ENCODE measurements at places on chromosomes 12 and 14.
A peak's percentile ranks its signal among the peaks of the same experiment; 100 is the strongest.

DNA sequence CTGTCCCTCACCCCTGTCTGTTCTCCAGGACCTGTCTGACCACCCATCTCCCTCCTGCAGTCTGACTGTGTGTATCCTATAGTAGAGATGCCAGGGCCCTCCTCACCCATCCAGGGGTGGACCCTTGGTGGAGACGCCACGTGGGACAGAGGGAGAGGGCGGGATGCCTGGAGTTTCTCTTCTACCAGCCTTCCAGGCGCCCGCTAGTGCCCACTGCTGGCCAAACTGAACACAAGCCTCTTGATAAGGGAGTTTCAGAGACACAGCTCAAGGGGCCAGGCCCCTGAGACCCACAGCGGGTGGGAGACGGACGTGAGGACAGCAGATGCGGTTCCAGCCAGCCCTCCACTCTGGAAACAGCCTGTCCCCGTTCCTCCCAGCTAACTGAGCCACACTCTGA is 147.3 kb downstream of the RBM19 start:
- no peak for DNase-seq

DNA sequence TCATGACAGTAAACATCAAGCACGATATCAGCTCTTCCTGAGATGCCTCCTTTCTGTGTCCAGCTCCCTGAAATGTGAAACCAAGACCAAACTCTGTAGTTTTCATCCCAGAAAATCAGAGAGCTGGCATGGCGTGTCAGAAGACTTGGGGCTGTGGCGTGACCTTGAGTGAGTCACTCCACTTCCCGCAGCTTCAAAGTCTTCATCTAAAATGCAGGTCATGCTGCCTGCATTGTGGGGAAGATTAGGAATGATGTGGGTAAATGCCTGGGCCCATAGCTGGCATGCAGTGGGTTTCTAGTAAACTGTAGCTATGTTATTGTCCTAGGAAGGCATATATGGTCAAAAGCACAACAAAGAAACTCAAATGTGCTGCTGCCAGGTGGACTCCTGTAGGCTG is 28.8 kb downstream of the OAS2 start:
- no peak for DNase-seq

DNA sequence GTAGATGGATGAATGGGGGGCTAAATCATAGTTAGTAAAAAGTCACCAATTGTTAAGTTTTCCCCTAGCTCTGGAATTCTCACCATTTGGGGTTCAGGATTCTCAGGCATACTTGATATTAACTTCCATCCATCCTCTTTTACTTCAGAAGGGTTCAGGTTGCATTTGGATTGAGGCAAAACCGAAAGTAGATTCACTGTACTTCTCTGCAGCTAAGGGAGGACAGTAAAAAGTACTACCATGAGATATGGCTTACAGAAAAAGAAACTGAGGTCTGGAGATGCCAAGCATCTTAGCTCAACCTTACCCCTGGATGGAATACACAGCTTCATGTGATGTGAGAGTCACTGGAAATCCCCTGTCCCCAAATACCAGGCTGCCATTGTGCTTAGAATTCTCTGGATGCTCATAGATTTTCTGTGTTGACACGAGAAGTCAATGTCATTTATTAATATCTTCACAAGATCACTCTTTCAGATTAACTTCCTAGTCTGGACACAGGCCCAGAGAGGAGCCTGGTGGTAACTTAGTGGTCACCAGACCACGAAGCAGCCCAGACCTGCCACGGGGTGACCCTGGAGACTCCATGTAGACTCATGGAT is 87.1 kb downstream of the SSPN start:
- DNase-seq = no peak

- no peak for DNase-seq
These were observed 2.1 kb downstream of the DNAJC22 start for GRCh38 chr12:49348781-49349180.

DNA sequence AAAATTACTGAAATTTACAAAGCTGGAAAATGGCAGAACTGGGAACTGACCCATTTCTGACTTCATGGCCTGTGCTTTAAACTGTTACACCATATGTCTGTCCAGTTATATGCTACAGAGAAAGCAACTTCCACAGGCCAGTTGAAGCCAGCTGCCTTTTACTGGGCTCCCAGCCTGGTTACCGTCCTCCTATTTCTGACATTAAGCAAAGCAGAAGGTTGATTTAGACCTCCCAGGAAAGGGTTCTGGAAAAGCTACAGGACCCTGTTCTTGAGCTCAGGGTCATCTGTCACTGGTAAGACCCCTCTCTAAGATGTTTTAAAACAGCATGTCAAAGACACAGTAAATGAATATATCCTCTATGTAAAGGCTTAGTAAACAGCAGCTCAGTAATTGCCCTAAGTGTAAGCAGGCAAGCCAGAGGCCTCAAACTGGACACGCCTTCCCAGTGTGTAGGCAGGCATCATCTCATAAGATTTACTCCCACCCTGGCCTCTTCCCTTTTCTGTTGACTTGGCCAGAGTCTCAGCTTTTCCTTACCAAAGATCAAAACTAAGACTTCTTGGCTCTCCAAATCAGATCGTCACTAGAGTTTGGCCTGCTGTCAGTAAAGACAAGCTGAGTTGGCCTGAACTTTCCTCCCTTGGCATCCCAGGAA is 55.4 kb upstream of the RNU6-8 start:
- DNase-seq = no peak

- no peak for DNase-seq
These were observed 240.3 kb downstream of the ZFP36L1 start for GRCh38 chr14:68552602-68553001.

DNA sequence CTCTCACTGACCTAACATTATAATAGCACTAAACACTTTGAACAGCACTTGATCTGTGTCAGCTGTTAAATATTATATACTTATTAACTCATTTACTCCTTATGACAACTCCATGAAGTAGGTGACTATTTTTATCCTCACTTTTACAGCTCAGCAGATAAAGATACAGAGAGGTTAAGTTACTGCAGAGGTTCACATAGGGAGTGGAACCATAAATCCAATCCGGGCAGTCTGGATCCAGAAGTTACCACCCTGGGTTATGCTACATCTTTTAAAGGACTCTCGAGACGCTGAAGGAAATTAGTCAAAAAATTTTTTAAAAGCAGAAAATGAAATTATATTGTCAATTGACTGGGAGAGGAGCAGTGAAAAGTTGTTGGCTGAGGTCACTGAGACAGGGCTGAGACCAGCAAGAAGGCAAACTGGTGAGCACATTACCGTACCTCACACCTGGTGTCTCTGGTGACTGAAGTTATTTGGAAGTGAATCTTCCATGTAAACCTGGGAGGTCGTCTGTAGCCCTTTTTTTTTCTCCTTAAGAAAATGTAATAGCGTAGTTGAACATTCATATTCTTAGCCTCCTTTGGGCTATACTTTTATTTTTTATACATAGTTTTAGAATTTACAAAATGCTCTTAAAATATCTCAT is 1.2 kb upstream of the RIMKLB start:
- DNase-seq = no peak

- no peak for DNase-seq
These were observed 36.1 kb upstream of the PIWIL1 start for GRCh38 chr12:130301559-130301958.

DNA sequence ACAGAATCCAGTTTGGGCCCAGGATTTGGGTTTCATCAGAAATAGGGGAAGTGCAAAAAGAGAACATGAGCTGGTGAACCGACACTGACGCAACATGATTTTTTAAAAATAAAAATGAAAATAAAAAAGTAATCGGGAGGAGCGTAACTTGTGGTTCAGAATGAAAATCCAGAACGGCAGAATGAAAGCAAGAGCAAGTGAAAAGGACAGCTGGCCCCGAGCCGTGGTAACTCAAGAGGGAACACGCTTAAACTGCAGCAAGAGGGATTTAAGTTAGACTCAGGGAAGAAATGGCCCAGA is 1.6 kb downstream of the SLC6A12 start:
- no peak for DNase-seq

- no peak for DNase-seq
These were observed 17.3 kb downstream of the EPYC start for GRCh38 chr12:90987520-90987919.

GRCh38 chr12:75259143-75259542 is 49.5 kb upstream of the KCNC2 start:
- DNase-seq = no peak

- DNase-seq = no peak
These were observed 5.6 kb downstream of the EIF4B start for GRCh38 chr12:53011889-53012288.

GRCh38 chr12:122834921-122835749 is at the start of gene HIP1R:
Gene HIP1R (plus strand): TSS chr12:122835457. CDS start chr12:122835551, 94 bp downstream.
- no peak for DNase-seq

GRCh38 chr12:27843714-27844245 is 63.7 kb upstream of the MANSC4 start:
- peak; percentile 98 for DNase-seq

- no peak for DNase-seq
These were observed 54.2 kb downstream of the IFNG-AS1 start for GRCh38 chr12:68043435-68043834.

DNA sequence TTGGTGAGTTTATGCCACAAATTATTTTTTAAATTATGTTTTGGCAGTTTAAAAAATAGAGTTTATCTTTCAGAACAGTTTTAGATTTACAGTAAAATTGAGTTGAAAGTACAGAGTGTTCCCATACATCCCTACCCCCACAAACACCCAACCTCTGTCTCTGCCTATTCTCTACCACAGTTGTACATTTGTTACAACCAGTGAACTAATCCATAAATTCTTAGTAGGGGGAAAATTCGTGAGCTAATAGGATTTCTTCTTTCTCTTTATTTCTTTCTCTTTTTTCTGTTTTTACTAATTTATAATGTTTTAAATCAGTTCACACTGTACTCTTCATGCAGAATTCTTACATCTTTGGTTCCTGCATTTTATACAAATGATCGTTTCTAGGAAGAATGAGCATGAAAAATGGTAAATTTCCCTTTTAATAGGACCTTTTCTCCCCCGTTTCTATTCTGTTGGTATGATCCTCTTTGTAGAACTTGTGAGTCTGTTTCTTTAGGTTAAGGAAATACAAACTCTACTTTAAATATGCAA is 56.7 kb downstream of the MIPOL1 start:
- no peak for DNase-seq

- DNase-seq = peak; percentile 19
These were observed 160.9 kb downstream of the SPTSSA start for GRCh38 chr14:34300882-34301734.

DNA sequence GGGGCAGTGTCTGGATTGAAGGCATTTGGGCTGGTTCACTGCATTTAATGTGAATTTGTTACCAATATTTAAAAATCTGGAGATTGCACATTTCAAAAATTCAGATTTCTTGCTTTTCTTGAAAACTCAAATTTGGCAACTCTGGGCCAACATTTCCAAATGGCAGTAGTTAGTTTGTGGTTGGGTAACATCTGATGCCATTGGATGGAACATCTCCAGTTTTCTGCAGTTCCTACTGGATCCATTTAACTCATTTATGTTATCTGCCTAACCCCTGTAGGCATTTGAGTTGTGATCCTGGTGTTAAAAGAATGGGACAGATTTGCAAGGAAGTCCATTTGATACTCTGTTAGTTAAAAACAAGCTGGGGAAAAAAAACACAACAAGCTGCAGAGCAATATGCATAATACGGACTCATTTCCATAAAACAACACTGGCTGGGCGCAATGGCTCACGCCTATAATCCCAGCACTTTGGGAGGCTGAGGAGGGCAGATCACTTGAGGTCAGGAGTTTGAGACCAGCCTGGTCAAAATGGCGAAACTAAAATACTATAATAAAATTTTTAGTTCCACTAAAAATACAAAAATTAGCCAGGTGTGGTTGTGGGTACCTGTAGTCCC is 7.9 kb downstream of the EIF2B2 start:
- DNase-seq = no peak

DNA sequence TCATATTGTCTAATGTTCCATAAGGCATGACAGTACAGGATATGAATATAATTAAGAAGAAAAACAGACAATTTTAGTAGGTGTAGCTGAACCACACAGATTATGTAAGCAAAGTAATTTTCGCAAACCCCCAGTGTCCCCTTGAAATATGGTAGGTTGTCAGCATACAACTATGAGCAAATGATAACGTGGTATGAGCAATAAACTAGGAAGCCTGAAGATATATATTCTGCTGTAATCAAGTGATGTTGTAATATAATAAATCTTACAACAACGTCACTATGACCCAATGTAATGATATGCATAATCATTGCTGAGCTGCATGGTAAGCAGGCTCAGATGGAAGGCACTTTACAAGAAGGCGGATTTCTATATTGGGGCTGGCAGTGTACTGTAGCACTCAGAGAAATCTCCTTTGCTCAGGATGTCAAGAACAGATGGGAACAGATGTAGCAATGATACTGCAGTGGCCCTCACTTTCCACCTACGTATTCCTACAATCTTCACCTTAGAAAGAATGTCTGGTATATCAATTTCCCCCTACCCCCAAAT is 47.8 kb upstream of the MYF6 start:
- peak; percentile 55 for DNase-seq

DNA sequence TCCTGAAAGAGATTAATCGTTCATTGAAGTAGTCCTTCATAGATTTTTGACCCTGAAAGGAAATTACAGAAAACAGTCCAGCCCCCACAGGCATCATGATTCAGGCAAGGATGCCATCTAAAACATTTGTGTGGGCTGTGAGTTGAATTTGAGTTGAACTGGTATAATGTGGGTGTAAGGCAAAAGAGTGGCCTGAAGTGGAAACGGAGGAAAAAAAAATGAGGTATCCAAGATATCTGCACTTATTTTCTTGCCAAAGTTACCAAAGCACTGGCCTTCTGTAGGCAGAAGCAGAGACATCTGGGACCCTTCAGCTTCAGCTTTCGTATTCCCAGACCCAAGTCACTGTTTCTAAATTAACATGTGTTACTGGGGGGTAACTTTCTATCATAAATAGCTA is 105.1 kb upstream of the DIO2 start:
- DNase-seq = peak; percentile 7

DNA sequence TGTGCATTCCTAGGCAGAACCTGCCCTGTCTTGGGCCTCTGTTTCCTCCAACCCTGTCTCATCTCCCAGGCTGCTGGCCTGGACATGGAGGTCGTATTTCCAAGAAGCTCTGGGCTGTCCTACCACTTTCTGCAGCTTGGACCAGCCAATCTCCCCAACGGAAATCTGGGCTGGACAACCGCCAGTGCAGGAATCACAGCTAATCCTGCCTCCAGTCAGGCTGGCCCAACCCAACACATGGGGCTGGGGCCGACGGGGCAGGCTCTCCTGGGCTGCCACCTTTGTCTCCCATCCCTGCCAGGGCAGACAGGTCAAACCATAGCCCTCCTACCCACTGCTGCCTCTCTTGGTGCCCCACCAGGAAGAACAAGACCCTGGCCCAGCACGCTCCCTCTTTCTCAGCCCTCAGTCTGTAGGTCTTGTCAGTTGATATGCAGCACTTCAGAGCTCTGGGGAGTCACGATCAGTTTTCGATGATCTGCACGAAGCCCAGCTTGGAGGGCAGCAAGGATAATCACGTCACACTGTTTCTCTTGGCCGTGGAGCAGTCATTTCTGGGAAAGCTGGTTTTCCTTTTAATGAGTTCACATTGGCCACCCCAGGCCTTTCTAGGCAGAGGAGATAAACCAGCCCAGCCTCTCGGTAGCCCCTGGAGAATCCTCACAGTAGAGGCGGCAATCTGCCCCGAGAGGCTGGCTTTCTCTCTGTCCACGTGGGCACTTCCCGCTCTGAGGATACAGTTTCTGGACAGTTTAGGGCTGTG is 195.2 kb upstream of the PRMT8 start:
- peak; percentile 35 for DNase-seq
